ENCODE measurements at places on chromosomes 16 and 17.

DNA sequence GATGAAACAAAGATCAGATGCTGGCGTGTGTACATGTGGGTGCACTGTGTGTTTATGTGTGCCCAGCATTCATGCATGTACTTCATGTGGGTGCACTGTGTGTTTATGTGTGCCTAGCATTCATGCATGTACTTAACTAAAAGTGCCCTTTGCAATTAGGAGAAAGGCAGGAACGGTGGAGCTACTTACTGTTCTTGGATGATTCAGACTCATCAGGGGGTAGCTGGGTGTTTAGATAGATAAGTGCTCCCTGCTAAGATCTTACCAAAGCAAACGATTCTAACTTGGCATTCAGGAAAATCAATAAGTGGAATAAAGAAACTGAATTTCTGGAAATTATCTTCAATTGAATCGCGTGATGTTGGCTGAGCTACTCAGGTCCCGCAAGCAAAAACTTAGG, 8.6 kb upstream of the MYH2 start:
- no peak for DNase-seq

DNA sequence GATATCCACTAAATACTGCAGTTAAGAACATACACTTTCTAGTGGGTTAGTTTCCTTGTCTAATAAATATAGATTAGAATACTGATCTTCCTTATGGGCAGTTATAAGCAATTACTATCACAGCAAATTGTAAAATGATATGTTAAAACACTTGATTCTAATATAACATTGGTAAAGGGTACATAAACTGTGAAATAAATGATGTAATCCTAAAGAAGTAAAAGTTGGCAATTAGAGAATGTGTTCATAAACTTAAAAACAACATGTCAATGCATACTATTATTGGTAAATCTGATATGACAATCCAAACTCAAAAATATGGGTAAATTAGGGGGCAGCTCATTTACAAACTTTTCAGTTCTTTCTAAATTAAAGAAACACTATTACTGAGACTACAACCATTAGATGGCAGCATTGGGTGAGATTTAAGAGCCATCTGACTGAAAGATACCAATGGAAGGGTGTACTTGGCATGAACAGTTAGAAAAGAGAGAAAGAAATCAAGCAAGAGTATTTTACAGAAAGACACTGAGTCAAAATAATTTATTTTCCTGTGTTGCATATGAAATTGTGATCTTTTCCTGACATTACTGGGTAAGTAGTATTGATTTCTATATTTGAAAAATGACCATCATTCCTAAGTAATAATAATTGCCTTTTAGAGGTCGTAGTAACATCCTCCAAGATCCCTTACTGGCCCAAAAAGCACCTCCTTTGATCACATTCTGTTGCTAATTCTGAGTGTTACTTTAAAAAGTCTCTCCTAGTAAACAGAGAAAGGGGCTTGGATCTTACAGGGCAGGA, 119.6 kb downstream of the SPAG9 start:
- DNase-seq: peak; percentile 77

- no peak for DNase-seq
These were observed 1.7 kb downstream of the ACSM5 start for GRCh38 chr16:20411055-20411454.

DNA sequence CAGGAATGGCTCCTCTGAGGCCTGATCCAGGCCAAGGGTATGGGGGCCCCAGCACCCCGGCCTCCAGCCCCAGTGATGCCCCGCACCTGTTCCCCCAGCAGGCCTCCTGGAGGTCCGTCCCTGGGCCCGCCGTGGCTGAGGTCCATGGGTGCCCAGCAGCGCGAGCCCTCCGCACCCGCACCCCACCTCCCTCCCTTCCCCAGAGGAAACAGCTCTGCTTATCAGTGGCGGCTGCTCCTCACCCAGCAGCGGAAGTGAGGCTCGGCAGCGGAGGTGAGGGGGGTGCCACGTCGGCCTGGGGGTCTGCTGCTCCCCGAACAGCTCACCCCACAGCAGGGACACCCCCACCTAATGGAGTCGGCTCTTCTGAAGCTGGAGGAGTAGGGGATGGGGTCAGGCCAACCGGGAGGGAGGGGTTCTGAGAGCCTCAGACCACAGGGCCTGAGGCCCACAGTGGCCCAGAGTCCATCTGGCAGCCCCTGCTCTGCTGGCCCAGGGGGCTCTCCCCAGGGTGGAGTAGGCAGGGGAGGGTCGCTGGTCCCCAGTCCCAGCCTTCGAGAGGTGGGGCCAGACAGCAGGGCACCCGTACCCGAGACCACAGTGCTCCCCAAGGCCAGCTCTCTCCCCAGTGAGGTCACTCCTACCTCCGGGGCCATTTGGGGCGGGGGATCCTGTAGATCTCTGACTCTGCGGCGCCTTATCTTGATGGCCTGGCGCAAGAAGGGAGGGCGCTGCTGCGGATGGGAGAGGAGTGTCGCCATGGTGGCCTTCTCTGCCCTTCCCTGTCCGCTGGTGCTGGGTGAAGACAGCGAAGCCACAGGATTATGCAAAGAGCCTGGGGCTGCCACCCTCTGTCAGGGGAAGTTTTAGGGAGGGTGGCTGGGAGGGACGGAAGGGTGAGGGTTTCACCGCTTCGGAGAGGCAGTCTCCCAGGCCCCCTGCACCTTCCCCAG, at the start of gene UNC13D:
Gene UNC13D, minus strand, starts transcription at position 828 of the 953 bp plus-strand sequence. Its CDS starts 67 bp downstream, at position 761.
- no peak for DNase-seq

DNA sequence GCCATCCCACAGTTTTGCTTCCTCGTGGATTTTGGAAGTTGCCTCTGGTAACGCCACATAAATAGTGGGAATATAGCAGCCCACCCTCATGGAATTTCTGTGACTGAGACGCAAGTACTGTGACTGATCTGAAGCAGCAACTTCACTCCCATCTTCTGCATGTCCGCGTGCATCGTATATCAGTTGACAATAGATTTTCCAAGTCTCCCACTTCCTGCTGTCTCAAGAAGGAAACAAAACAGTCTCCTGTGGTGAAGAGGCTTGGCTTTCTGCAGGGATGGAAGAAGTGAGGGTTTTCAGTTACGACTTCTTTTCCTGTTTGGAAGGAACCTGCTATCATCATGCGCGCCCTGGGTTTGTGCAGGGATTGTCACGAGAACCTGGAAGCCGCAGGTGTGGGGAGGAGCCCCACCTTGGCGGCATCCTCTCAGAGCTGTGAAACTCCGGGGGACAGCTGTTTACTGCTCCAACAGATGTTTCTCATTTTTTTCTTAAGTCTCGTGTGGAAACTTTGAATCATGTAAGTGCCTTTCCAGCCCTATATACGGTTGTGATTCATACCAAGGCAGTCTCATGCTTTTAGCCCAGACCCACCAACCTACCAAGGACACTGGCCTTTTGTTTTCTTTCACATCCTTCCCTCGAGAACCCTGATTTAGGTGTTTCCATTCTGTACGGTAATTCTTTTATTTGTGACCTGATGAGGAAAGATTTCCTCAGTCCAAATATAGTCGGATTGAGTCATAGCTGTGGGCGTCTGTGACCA, 57.5 kb downstream of the WIPI1 start:
- DNase-seq: peak; percentile 81

GRCh38 chr16:3212567-3212966, 22.4 kb downstream of the ZNF200 start:
- no peak for DNase-seq

- DNase-seq: no peak
These were observed 10.9 kb downstream of the ANKS3 start for GRCh38 chr16:4723071-4723767.

- no peak for DNase-seq
These were observed 1406.0 kb upstream of the CDH8 start for GRCh38 chr16:63442246-63442645.

GRCh38 chr17:35345445-35345925, 27.9 kb downstream of the SLFN11 start:
- DNase-seq: no peak

- DNase-seq: no peak
These were observed 7.1 kb upstream of the CPSF4L start for GRCh38 chr17:73268582-73269328.

- DNase-seq: no peak
These were observed 19.6 kb downstream of the ATF7IP2 start for GRCh38 chr16:10405386-10405939.

GRCh38 chr16:23607726-23608125, 11.6 kb upstream of the NDUFAB1 start:
- no peak for DNase-seq

DNA sequence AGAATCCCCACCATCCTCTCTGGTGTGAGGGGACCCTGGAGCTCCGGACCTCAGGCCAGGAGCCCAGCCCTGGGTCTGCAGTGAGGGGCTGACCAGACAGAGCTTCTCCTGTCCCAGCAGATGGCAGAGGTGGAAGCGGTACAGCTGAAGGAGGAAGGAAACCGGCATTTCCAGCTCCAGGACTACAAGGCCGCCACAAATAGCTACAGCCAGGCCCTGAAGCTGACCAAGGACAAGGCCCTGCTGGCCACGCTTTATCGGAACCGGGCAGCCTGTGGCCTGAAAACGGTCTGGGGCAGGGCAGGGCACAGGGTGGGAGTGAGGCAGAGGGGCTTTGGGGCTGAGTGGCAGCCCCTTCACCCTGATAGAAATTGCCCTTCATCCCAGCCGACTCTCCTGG, 527 bp downstream of the UNC45B start:
- DNase-seq: no peak

- DNase-seq: no peak
These were observed 31.5 kb downstream of the AP2B1 start for GRCh38 chr17:35618628-35619027.

GRCh38 chr16:71919035-71919434, 23.7 kb downstream of the IST1 start:
- DNase-seq: no peak

- DNase-seq: no peak
These were observed 16.4 kb upstream of the HERPUD1 start for GRCh38 chr16:56915336-56916119.

GRCh38 chr16:81932668-81933067, 78.6 kb downstream of the SDR42E1 start:
- DNase-seq: no peak

DNA sequence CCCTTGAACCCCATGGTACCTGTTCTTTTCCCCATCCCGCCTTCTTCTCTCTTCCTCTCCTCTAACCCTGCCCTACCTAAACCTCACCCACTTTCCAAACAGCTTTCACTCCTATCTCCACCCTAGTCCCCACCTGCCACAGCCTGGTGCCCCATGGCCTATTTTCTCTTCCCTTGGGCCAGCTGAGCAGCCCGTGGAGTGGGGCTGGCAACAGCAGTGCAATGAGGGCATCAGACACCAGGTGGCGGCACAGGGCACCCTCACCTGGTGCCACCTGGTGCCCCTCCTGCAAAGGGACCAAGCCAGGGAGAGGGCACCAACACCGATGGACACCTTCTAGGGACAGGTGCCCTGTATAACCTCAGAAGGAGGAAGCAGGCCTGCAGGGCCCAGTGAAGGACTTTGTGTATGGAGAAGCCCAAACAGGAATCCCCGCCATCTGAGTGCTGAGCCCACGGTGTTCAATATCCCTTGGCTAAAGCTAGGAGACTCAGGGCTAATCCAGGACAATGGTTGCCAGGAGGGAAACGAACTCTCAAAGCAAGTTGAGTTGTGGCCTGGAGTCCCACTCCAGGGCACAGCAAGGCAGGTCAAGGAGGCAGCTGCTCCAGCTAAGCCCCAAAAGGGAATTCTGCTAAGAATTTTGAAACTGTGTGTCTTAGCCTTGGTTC, 4.0 kb upstream of the ABCC3 start:
- no peak for DNase-seq

DNA sequence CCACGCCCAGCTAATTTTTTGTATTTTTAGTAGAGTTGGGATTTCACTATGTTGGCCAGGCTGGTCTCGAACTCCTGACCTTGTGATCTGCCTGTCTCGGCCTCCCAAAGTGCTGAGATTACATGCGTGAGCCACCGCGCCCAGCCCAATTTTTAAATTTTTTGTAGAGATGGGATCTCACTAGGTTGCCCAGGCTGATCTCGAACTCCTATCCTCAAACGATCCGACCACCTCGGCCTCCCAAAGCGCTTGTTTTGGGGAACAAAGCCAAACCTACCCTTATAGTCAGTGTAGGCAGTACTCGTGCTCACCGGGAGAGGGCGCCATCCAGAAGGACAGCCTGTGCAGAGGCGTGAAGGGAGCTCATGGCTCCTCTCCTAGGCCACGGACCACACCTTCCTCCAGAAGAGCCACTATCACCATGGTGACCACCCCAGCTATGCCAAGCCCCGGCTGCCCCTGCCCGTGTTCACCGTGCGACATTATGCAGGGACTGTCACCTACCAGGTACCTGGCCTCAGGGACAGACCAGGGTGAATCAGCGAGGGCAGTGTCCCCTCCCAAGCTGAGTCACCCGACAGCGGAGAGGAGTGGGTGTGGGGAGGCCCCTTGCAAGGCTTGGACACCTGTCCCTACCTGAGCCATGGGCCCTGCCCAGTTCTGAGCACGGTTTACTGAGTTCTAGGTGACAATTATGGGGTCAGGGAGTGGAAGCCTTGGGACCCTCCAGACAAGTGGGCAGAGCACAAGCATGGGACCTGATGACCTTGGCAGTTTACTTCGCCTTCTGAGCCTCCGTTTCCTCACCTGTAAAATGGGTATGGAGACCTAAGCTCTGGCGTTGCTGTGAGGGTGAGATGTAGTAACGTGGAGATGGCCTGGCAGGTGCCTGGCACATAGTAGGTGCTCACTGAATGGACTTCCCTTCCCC, 13.7 kb downstream of the MYO15B start:
- DNase-seq: no peak

- no peak for DNase-seq
These were observed 11.4 kb downstream of the MMP15 start for GRCh38 chr16:58036943-58037342.

DNA sequence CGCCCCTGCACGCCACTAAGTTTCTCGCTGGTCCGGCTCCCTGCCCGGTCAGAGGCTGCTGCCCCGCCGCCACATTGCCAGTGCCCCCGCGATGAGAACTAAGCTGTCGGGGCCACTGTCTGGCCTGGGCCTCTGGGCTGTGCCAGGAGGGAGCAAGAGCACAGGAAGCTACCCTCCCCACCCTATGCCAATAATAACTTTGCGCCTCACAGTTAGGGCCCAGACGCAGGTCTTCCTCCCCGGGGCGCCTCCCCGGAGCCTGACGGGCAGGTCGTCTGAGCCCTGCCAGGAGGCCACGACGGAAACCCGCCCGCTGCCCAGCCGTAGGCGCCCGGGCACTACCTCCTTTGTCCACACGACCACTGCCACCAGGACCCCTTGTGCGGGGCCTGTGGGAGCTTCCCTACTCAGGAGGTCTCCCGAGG, 1.5 kb downstream of the ZFPM1 start:
- DNase-seq: no peak

DNA sequence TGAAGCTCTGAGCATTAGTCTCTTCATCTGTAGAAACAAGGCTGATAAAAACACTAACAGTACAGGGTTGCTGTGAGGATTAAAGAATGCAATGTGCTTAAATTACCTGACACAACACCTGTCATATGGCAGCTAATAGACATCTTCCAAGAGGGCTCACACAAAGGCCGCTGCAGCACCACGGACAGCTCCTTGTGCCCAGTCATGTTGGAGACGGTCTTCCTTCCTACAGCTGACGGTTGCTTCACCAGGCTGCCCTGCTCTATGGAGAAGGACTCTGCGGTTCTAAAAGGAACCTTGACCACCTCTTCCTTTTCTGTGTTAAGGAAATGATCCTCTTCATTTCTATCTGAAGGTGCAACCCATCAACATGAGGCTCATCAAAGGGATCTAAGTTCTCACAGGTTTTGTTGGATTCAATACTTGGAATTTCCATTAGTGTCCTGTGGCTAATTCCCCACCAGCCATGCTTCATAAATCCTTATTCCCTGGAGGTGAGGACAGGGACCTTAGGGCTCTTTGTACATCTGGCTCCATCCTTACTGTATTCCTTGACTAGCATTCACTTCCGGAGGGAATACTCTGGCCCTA, 138.9 kb upstream of the CES5A start:
- no peak for DNase-seq

All from fibroblast of the conjunctiva (primary cell).